Pancreas (tissue), 10 donors: ENCODE measurements at places on chromosomes 11 and 22.

- DNase-seq, result no peak
Observed at GRCh38 chr11:105381941-105382340, 227.9 kb upstream of the GRIA4 start.

GRCh38 chr11:122978299-122978620 is 3.4 kb downstream of the BSX start:
- DNase-seq, result no peak

DNA sequence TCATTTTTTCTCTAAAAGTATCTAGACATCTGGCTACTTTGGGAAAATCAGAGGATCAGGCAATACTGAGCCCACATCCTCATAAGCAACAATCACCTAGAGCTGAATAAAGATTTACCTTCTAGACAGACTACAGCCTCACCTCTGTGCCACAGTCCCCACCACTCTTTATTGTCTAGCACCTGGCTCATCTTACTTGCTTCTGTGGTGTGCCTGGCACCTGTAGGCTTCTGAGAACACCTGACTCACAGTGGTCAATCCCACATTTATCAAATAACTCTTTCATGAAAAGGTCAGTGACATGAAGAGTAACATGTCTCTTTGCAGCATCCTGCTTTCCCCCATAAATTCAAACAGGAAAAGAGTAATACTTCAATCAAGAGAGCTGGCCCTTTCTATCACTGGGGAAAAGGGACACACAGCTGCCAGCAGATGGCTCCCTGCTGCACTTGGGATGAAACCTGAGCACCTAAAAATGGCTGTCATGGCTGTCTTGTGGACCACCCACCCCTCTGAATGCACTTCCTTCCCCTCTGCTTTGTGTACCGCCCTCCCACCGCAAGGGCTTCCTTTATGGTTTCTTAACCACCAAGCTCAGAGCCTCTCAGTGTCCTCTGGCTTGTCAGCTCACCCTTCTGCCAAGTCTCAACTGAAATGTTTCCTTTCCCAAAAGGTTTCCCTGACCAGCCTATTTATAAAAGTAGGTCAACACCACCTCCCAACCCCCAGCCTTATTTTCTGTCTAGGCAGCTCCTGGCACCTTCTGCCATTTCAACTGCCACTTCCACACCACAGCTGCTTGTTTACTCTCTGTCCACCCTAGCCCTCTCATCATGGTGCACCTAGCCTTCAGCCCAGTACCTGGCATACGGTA is 9.3 kb downstream of the TFIP11 start:
- DNase-seq, result no peak

GRCh38 chr11:108967571-108967970 is 302.7 kb downstream of the DDX10 start:
- no peak for DNase-seq

DNA sequence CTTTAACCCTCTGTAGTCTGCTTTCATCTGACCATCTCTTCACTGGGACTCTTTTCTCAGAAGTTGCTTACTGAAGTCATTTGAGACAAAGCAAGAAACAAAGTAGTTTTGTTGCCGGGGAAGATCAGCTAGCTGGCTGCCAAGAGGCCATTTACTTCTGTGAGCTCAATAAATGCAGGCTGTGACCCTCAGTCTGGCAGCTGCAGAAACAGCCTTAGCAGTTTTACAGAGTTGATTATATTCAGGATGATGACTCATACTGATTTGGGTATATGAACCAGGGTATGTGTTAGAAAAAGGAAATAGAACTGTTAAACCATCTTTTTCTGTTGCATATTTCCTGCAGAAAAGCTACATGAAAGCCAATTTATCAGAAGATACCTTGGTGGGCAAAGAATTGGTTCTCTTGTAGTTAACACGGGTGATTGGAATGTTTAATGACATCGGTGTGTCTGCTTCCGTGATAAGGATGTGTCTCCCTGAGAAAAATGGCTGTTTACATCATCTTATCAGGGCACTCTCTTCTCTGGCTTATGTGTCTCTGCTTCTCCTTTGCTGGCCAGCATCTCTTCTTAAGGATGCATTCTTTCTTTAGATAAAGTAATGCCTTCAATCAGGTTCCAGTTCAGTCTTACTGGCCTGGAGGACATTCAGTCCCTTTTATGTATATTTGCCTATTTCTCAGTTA is 18.5 kb downstream of the FIBIN start:
- DNase-seq, result no peak

- no peak for DNase-seq
Observed at GRCh38 chr11:75264356-75264755, 23.8 kb downstream of the TPBGL start.

GRCh38 chr11:96340555-96340885 is 2.5 kb downstream of the MAML2 start:
- DNase-seq, result no peak

DNA sequence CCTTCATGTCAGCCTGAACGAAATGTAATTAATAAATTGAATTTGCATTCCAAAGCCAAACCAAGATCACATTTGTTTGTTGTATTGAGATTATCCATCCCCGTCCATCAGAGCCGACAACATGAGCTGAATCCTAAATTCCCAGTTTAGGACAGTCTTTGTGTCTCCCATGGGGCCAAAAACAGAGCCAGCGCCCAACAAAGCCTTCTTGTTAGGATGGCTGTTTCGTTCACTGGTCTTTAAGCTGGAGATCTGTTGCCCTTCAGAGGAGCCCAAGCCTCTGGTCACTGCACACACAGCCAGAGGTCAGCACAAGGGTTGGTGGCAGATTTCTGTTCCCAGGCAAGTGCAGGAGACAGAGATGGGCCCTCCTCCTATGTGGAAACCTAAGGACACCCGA is 25.8 kb downstream of the DSCAML1 start:
- DNase-seq, result no peak

GRCh38 chr11:35287344-35287890 is 131.9 kb downstream of the SLC1A2 start:
- no peak for DNase-seq

GRCh38 chr11:106585061-106585460 is 433.2 kb downstream of the GUCY1A2 start:
- DNase-seq, result no peak

- DNase-seq, result no peak
Observed at GRCh38 chr11:47906066-47906465, 57.9 kb upstream of the NUP160 start.

GRCh38 chr11:69921128-69922014 is 102.2 kb upstream of the FGF3 start:
- DNase-seq, result no peak

- DNase-seq, result no peak
Observed at GRCh38 chr11:1388763-1389102, 1.0 kb upstream of the BRSK2 start.

- DNase-seq, result no peak
Observed at GRCh38 chr11:102142333-102142732, 32.1 kb downstream of the YAP1 start.

- no peak for DNase-seq
Observed at GRCh38 chr11:61067782-61068446, 34.4 kb upstream of the CD5 start.

DNA sequence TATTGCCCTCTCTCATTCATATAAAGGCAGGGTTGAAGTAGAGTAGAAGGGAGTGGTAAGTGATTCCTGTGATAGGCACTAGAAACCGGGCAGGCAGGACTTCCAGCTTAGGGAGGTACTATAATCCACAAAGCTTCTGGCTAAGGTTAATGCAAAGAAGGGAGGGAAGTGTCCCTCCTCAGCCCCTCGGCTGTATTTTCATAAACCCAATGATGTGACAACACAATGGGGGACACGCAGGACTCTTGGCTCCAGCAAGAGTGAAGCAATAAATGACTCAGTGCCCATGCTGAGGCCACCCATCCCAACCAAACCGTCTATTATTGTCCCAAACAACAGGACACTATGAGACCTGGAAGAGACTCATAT is 90.7 kb downstream of the ETS1 start:
- DNase-seq, result no peak

DNA sequence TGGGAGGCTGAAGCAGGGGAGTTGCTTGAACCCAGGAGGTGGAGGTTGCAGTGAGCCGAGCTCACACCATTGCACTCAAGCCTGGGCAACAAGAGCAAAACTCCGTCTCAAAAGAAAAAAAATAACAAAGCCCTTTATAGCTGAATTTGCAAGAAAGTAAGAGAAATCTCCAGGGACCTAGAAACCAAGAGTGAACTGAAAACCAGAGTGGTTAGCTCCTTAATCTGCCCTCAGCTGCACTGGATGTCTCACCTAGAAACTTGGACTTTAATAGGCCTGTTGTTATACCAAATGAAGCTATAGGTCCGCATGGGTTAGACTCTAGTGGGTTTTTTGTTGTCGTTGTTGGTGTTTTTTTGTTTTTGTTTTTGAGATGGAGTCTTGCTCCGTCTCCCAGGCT is 4.1 kb downstream of the NEU3 start:
- no peak for DNase-seq

DNA sequence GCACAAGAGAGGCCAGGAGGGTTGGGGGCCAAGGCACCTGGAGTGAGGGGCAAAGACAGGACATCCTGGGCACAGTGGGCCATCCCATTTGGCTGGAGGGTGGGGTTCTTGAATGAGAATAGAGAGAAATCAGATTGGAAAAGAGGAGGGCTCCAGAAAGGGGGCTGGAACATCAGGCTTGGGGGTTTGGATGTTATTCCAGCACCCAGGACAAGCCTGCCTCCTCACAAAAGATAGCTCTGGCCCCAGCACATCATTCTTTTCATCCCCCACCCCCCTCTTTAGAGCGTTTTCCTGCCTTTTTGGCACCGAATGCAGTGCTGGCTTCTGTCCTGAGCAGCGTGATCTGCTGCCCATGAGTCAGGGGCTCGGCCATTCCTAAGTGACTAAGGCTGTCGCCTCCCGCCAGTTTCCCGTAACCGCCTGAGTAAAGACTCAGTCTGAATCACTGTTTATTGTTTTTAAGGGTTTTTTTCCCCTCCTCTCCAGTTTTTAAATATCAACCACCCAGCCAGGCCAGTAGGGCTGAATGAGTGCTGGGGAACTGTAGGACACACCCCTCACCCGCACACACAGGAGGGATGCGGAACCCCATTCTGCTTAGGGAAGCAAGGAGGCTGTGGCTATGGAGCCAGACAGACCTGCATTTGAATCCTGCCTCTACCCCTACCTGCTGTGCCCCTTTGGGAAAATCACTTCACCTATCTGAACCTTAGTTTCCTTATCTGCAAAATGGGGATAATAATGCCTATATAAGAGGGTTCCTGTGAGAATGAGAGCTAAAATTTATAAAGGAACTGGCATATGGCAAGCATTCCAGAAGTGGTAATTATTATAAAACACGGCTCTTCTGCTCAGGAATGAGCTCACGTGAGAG is 32.4 kb upstream of the NAV2 start:
- no peak for DNase-seq

GRCh38 chr11:36011574-36011973 is 67.7 kb downstream of the LDLRAD3 start:
- DNase-seq, result no peak

DNA sequence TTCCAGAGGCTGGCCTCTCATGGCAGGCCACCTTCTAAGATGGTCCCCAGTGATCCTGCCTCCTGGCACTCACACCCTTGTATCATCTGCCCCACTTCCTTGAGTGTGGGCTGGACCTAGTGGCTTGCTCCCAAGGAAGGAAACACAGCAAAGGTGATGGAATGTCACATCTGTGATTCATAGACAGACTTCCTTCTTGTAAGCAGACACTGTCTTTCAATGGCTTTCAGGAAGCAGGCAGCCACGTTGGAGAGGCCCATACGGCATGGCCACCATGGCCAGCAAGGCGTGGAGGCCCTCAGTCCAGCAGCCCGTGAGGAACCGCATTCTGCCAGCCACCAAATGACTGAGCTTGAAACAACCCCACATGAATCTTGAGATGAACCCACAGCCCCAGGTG is 11.3 kb downstream of the LMO1 start:
- no peak for DNase-seq

DNA sequence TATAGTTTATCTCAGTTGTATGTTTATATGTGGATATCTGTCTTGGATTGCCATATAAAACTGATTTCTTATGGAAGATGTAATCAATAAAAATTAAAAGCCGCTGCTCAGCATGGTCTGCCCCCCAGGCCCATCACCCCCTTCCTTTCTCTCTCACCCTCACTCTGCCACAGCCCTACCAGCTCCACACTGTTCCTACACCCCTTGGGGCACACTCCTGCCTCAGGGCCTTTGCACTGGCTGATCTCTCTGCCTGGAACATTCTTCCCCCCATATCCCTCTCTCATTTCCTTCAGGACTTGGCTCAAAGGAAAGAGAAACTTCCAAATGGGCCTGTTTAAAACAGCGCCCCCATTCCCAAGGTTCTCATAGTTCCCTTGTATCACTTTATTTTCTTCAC is 63.1 kb downstream of the LRRC32 start:
- no peak for DNase-seq

DNA sequence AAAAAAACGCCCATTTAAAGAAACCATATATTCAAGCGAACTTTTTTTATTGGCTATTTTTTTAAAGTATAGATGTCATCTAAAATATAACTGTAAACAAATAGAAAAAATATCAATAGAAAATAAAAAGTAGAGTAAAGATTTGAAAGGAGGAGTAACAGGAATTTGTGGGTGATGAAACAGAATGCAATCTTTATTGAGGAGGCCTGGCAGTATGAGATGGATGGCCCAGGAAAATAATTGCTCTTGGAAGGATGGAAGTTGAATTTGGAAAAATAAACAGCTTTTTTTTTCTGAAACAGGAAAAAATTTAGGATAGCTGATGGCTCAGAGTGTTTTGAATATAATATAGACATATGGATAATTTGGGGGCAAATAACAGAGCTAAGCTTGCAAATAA is 219.0 kb downstream of the CASP12 start:
- no peak for DNase-seq

GRCh38 chr11:94803491-94803890 is 35.3 kb downstream of the AMOTL1 start:
- DNase-seq, result no peak

- no peak for DNase-seq
Observed at GRCh38 chr11:19929655-19930054, 217.0 kb downstream of the NAV2 start.

DNA sequence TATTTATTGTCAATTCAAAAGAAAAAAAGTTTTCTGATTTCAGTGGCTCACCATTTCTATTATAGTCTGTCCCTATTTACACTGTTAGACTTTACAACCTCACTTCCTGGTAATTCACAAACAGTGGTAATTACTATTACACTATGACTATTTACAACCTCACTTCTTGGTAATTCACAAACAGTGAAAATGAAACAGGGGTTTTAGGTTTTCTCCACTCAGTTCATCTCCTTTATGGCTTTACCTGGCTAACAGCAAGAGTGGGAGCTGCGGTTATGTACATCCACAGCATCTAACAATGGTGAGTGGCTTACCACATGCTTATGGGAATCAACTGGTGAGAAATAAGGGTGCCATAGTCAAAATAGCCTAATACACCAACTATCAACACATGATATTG is 166.4 kb downstream of the CASP12 start:
- no peak for DNase-seq

GRCh38 chr11:22808571-22809197 is 20.9 kb downstream of the SVIP start:
- no peak for DNase-seq

- DNase-seq, result no peak
Observed at GRCh38 chr11:119888119-119888518, 159.1 kb upstream of the NECTIN1 start.

GRCh38 chr11:71391796-71392195 is 56.4 kb downstream of the DHCR7 start:
- no peak for DNase-seq
